ENCODE measurements at places on chromosomes 16 and 17. TPM values are rescaled to one million over a fixed set of nuclear protein-coding genes. Genes with fewer than 3 reads are reported as not detected.
A peak's percentile ranks its signal among the peaks of the same experiment; 100 is the strongest.

DNA sequence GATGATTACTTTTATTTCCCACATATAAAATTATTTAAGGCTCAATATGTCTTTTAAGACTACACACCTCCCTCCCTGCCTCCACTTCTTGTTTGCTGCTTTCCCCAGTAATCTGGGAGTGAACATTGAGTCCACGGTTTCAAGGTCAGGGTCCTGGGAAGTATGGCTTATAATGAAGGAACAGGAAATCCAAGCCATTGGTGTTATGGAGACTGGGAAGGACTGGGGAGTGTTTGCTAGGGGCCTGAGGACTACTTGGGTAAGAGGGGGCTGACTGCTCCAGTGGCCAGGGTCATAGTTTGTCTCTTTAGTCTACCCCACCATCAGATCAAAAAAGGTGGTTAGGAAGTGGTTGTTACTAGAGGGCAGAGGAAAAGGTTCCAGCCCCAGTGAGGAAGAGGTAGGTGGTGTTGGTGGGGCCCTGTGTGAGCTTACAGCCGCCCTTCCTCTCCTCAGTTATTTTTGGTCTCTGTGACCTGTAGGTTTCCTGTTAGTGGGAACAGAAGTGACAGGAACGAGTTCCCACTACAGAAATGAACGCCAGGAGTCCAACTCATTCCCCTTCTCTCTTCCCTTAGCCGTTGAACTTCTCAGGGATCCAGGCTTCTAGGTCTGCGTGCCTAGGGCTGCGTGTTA, 742 bp upstream of the SLC16A13 start:
- DNase-seq = no peak

- DNase-seq = no peak
Measured at GRCh38 chr17:69367298-69367697, 40.4 kb upstream of the ABCA5 start.

GRCh38 chr17:46877466-46877865, 26.1 kb downstream of the WNT9B start:
- no peak for DNase-seq

GRCh38 chr17:77242118-77242851, 101.5 kb downstream of the SEC14L1 start:
- no peak for DNase-seq

DNA sequence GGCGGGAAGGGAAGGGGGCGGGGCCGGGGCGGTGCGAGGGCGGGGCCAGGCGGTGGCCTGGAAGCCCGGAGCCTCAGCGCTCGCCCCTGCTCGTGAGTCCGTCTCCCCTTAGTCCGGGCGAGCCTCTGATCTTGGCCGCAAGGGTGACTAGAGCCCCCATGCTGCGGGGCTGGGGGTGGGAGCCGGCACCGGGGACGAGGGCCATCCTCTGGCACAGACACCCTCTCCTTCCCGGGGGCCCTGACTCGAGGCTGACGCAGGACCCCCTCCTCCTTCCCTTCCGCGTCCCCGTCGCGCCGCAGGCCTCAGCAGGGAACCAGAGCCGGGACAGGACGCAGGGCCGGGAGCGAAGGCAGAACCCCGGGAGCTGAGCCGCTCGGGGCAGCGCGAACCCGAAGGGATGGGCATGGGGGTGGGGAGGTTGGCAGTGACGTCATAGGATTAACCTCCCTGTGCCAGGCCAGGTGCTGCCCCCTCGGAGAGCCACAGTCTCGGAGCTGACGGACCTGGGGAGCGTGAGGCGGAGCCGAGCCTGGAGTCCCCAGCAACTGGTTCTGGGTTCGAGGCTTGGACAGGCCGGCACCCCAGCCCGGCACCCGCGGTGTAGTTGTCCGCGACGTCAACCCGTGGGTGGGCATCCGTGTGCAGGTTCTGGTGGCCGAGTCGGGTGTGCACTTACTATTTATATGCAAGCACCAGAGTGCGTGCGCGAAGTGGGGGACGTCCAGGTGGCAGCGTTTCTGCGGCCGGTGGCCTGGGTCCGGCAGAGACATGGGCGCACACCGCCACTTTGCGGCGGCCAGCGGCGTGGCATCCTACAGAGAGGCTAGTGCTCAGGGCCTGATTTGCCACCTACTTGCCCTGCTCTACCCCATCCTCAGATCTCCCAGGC, 503 bp upstream of the PLCD3 start:
- peak; percentile 88 for DNase-seq

DNA sequence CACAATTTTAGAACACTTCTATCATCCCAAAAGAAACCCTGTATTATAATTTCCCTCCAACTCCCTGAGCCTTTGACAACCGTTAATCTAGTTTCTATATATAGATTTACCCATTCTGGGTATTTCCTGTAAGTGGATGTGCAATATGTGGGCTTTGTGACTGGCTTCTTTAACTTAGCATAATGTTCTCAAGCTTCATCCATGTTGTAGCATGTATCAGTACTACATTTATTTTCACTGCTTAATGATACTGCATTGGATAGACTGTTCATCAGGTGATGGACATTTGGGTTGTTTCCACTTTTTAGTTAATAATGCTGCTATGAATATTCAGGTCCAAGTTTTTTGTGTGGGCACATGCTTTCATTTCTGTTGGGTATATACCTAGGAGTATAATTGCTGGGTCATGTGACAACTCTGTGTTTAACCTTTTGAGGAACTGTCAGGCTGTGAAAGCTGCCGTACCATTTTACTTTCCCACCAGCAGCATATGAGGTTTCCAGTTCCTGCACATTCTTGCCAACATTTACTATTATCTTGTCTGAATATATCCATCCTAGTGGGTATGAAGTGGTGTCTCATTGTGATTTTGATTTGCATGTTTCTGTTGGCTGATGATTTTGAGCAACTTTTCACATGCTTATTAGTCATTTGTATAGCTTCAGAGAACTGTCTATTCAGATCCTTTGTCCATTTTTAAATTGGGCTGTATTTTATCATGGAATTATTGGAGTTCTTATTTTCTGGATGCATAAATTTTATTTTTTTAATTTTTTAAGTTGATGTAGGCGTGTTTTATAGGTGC, 16.4 kb downstream of the REXO5 start:
- DNase-seq = no peak

GRCh38 chr17:71519285-71519684, 601.5 kb upstream of the SOX9 start:
- DNase-seq = no peak

DNA sequence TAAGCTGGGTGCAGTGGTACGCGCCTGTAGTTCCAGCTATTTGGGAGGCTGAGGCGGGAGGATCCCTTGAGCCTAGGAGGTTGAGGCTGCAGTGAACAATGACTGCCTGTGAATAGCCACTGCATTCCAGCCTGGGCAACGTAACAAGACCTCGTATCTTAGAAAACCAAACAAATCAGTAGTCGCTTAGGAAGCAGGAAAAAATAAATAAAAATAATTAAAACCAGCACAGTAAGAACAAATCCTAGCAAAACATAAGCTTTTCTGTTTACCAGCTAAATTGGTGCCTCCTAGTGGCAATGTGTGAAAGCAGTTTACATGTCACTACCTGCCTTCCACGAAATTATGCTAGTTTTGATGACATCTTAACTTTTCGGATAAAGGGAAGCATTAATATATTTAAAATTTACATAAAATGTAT, 1.3 kb downstream of the ARMC5 start:
- peak; percentile 78 for DNase-seq

GRCh38 chr16:29915590-29916247, 10.3 kb downstream of the KCTD13 start:
- no peak for DNase-seq

- DNase-seq = peak; percentile 81
Measured at GRCh38 chr16:86072328-86073102, 173.6 kb downstream of the IRF8 start.

GRCh38 chr16:30953511-30954124, 3.9 kb upstream of the SETD1A start:
- DNase-seq = peak; percentile 95

GRCh38 chr17:1931844-1932579, 93.1 kb downstream of the RTN4RL1 start:
- DNase-seq = peak; percentile 76

DNA sequence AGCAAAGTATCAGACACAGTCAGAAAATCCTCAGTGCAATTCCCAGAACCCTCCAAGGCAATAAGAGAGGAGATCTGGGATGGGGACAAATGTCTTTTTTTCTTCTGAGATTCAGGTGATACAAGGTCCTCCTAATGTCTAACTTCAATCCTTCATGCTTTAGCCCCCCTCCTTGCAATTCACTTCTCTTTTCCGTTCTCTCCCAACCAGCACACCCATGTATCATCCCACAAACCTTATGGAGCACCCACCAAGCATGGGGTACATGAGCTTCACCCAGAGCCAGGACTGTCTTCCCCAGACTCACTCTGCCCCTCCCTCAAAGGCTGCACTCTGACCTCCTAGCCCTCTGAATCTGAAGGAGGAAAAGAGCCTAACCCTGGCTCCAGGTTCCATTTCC, 10.1 kb downstream of the HDAC5 start:
- DNase-seq = no peak

DNA sequence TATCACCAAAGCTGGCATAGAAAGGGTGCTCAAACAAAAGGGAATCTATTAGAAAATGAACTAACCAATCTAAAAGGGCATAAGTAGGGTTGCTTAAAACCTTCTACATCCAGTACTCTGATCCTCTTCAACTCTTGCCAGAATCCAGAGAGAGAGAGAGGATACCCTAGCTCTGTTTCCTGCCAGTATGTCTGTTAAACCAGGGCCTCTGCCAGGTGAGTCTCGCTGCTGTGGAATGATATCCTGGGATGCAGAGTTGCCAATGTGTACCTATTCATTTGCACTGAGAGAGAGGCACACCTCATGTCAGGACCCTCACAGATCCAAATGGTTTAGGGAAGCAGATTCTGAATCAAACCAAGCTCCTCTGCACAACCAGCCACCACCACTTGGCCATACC, 79.8 kb upstream of the DYNLRB2 start:
- no peak for DNase-seq

DNA sequence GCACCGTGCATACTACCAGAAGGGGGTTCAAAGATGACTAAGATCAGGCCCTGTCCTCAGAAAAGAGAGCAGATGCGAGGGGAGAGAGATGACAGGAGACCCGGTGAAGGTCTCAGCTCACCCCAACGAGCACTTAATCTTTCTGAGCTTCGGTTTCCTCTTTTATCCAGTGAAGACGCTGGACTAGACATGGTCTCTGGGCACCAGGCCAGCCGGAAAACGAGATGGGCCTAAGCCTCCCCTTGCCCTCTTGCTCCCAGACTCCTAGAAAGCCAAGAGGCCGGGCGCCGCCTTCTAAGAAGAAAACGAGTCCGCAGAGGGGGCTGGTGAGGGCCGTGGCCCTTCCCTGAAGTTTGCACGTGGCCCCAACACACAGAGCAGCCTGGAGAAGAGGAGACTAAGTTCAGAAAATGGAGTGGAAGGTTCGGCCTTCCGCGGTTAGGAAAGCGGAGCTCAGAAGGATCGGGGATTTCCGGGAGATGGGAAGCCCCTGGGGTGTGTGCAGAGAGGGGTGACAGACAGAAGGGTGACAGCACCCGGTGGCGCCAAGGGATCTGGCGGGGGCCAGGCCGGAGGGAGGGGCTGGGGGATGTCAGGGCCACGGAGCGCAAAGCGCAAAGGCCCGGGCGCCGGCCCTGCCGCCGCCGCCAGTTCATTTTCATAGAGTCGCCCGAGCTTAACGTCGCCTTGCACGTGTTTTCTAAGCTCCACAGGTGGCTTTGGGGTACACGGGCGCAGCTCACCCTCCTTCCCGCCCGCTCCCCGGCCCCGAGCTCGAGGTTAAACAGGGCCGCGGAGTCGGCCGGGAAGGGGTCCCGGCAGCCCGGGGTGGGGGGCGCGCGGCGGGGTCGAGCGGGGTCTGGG, 42.1 kb upstream of the BHLHA9 start:
- peak; percentile 58 for DNase-seq

- DNase-seq = no peak
Measured at GRCh38 chr17:57543230-57543629, 201.9 kb downstream of the CCDC182 start.

- no peak for DNase-seq
Measured at GRCh38 chr17:65290056-65290455, 152.9 kb downstream of the RGS9 start.

DNA sequence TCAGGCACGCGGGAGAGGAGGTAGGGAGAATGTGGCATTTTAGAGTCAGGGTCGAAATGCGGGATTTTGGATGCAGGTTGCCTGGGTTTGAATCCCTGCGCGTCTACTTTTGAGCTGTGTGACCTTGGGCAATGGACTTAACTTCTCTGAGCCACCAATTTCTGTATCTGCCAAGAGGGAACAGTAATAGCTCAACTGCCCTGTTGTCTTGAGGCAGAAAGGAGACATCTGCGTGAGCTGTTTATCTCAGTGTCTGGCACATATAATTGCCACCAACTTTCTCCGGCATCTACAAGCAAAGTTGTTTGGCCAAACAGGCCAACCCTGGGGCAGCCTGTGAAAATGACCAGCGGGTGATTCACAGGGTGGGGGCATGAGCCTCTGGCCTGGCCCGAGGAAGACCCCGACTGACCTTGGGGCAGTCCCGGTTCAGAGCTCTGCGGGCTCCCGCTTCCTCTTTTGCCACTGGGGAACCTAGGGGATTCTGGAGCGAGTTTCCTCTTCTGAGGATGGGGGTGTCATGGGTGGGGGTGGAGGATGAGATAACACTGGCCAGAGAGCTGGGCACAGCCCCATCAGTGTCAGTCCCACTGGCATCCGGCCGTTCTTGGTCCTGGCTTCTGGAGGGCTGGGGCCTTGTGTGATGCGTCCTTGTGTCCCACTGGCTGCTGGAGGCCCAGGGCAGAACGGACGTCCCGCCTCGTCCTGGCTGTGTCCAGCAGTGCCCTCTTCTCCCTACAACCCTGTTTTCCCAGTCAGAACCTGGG, 1.3 kb downstream of the SNN start:
- peak; percentile 25 for DNase-seq

GRCh38 chr17:78527345-78527744, 49.9 kb downstream of the DNAH17 start:
- DNase-seq = no peak

SLC13A5 gene
- 1.4 TPM for total RNA-seq

FMNL1 gene
- total RNA-seq = 9.3 TPM

GFAP gene
- total RNA-seq = 4.0 TPM

MYL11 gene
- total RNA-seq = not detected

SPOP gene
- 29.4 TPM for total RNA-seq

KRT28 gene
- total RNA-seq = not detected

ZFP90 gene
- 14.6 TPM for total RNA-seq

All from GM23338 (cell line).